Right atrium auricular region (tissue), 2 donors: ENCODE measurements at places on chromosomes 7 and 10. TPM values are rescaled to one million over a fixed set of nuclear protein-coding genes. Genes with fewer than 3 reads are reported as not detected.

DNA sequence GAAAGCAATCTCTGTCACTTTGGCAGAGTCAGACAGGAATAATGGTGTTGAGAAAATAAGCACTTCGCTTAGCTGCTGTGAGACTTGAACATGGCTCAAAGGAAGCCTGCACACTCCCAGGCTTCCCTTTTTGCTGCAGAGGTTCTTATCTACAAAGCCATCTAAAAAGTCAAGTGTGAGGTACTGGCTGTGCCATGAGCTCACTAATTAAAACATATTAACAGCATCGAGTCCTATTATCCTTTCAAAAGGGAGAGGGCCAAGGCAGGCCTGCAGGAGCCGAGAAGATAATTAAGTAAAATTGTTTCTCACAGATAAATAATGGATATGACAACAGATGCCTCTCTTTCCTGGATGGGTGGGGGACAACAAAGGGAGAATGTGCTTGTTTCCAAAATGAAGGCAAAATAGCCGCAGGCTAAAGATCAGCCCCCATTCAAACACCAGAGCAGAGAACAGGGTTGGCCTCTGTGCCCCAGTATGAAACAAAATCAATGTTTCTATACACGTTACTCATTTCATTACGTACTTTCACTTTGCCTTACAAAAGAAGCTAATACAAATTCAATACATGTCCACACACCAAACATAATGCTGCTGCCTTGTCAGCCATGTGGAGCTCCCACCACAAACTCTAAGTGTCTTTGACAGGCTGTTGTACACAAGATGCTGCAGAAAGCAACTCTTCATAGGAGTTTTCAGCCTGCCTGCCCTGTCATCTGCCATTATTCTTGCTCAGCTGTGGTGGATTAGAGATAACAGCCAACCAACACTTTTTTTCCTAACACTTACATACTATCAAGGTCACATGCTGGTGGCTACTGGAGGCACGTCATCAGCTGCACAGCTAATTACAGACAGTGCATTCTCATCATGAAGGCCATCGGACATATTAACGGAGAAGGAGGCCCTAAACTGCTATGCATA lies 55.3 kb downstream of the ELAPOR2 start:
- H3K4me1 ChIP-seq: peaks cover 35% of the 10 kb centered on the region
- DNase-seq: no peak
- no peaks in the 10 kb centered on the region for H3K36me3 ChIP-seq
- no peaks in the 10 kb centered on the region for H3K27me3 ChIP-seq
- peak overlapping the region; percentile 39 for H3K27ac ChIP-seq
- H3K4me3 ChIP-seq: no peak overlapping the region

- H3K36me3 ChIP-seq: no peaks in the 10 kb centered on the region
- DNase-seq: no peak
- peak overlapping the region; percentile 80 for H3K27ac ChIP-seq
- no peaks in the 10 kb centered on the region for H3K4me1 ChIP-seq
These were observed 6.0 kb downstream of the SKIDA1 start for GRCh38 chr10:21519397-21519933.

DNA sequence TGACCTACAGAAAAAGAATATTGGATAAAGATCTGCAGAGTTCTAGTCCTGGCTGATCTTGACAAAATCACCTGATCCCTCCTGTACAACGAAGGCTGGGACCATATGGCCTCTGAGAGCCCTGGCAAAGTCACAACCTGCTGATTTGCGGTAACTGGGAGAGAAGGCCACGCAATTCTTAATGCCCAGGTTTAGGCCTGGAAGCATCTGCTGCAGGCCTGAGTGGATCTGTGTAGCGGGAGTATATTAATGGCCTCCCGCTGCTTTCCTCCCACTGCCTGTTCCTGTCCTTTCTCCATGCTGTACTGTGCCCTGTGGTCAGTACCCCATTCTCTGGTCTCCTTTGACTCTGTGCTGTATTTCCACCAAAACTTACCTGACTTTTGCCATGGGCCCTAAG lies 24.2 kb downstream of the AKR1B1 start:
- no peak overlapping the region for H3K4me3 ChIP-seq
- H3K36me3 ChIP-seq: no peaks in the 10 kb centered on the region
- no peaks in the 10 kb centered on the region for H3K27me3 ChIP-seq
- H3K4me1 ChIP-seq: no peaks in the 10 kb centered on the region
- no peak for DNase-seq
- H3K27ac ChIP-seq: no peak overlapping the region

- no peaks in the 10 kb centered on the region for H3K4me1 ChIP-seq
- H3K36me3 ChIP-seq: peaks cover 31% of the 10 kb centered on the region
- H3K27ac ChIP-seq: peak overlapping the region; percentile 75
- no peaks in the 10 kb centered on the region for H3K27me3 ChIP-seq
These were observed 13.1 kb downstream of the PHKG1 start for GRCh38 chr7:56079450-56080185.

DNA sequence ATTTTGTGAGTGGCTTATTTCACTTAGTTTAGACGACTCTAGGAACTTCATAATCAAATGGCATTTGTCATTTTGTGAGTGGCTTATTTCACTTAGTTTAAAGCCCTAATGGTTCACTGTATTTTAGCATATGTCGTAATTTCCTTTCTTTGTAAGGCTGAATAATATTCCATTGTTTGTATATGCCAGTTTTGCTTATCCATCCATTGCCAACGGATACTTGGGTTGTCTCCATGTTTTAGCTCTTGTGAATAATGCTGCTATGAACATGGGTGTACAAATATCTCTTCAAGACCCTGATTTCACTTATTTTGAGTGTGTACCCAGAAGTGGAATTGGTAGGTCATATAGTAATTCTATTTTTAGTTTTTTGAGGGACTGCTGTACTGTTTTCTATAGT lies 31.8 kb downstream of the DOCK1 start:
- no peaks in the 10 kb centered on the region for H3K36me3 ChIP-seq
- no peak overlapping the region for H3K4me3 ChIP-seq
- H3K4me1 ChIP-seq: no peaks in the 10 kb centered on the region
- no peak for DNase-seq
- H3K27me3 ChIP-seq: no peaks in the 10 kb centered on the region
- no peak overlapping the region for H3K27ac ChIP-seq

FAM180A gene
- 4.0 TPM for total RNA-seq

- peaks cover 3% of the 10 kb centered on the region for H3K27me3 ChIP-seq
- H3K4me3 ChIP-seq: no peak overlapping the region
- DNase-seq: no peak
- H3K27ac ChIP-seq: no peak overlapping the region
These were observed 962 bp upstream of the SLC26A4 start for GRCh38 chr7:107659666-107660065.

GRCh38 chr10:110305767-110306451 lies 1.2 kb upstream of the SMNDC1 start:
- H3K4me3 ChIP-seq: no peak overlapping the region
- H3K36me3 ChIP-seq: peaks cover 18% of the 10 kb centered on the region
- no peaks in the 10 kb centered on the region for H3K4me1 ChIP-seq
- no peak for DNase-seq

GRCh38 chr7:102120666-102121195 lies 165.9 kb upstream of the SH2B2 start:
- no peak overlapping the region for H3K27ac ChIP-seq
- no peak for DNase-seq
- peaks cover 18% of the 10 kb centered on the region for H3K4me1 ChIP-seq
- H3K36me3 ChIP-seq: peaks cover 14% of the 10 kb centered on the region
- H3K27me3 ChIP-seq: no peaks in the 10 kb centered on the region

RNF32 gene
- total RNA-seq: not detected

SEPHS1 gene
- total RNA-seq: 20.7 TPM

STEAP1 gene
- total RNA-seq: 8.7 TPM

DNA sequence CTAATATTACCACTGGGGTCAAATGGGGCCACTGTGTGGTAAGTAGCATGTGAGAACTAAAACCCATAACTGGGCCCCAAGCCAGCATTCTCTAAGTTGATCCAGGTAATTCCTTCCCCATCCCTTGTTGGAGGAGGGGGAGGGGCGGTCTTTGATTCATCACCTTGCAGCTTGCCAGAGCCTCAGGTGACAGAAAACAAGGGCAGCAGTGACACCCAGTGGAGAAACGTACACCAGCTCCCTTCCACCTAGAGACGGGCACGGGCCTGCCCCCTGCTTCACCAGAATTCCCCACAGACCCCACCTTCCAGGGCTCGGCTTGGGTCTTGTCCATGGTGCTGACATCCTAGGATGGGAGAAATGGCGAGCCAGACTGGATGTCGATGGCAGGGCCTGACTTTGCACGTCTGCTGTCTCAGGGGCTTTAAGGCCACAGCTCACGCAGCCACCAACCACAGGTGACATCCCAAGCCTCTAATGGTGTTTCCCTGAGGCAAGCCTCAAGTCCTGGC lies 102.0 kb downstream of the STRA8 start:
- no peaks in the 10 kb centered on the region for H3K4me1 ChIP-seq
- no peak overlapping the region for H3K27ac ChIP-seq

- H3K27me3 ChIP-seq: no peaks in the 10 kb centered on the region
- no peak for DNase-seq
- no peak overlapping the region for H3K4me3 ChIP-seq
- peak overlapping the region; percentile 31 for H3K27ac ChIP-seq
- peaks cover 37% of the 10 kb centered on the region for H3K36me3 ChIP-seq
- peaks cover 78% of the 10 kb centered on the region for H3K4me1 ChIP-seq
These were observed 120.2 kb downstream of the SORBS1 start for GRCh38 chr10:95440756-95441546.

- H3K4me1 ChIP-seq: no peaks in the 10 kb centered on the region
- no peak for DNase-seq
- no peak overlapping the region for H3K27ac ChIP-seq
- no peaks in the 10 kb centered on the region for H3K27me3 ChIP-seq
These were observed 180.1 kb downstream of the RAPGEF5 start for GRCh38 chr7:22176791-22177412.

PLEKHS1 gene
- total RNA-seq: not detected

GRCh38 chr10:29169021-29169420 lies 119.8 kb upstream of the LYZL1 start:
- H3K27me3 ChIP-seq: no peaks in the 10 kb centered on the region
- no peak for DNase-seq
- H3K4me1 ChIP-seq: no peaks in the 10 kb centered on the region
- no peak overlapping the region for H3K27ac ChIP-seq

DNA sequence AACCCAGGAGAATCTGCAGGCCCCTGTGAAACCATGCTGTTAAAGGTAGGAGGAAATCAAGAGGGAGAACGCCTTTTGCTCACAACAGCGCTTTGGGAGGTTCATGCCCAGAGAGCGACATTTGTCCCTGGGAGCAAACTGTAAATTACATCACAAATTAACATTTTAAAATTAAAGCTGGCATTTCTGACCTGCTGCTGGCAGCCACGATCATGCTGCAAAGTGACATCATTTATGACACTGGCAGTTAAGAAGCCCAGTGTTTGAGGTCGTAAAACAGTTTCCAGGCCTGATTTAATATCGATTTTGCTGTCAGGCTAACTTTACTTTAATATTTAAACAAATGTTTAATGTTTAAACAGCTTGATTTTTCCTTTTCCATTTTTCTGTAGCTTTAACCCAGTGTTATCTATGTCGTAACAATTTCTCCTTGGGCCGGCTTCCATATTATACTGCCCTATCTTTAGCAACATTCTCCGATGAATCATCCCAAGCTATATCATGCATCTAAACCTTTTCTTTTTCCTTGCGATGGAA lies 86.5 kb upstream of the NPVF start:
- no peak for DNase-seq
- no peak overlapping the region for H3K27ac ChIP-seq
- no peak overlapping the region for H3K4me3 ChIP-seq
- no peaks in the 10 kb centered on the region for H3K4me1 ChIP-seq
- H3K36me3 ChIP-seq: no peaks in the 10 kb centered on the region
